ENCODE measurements at places on chromosomes 7 and 10.

DNA sequence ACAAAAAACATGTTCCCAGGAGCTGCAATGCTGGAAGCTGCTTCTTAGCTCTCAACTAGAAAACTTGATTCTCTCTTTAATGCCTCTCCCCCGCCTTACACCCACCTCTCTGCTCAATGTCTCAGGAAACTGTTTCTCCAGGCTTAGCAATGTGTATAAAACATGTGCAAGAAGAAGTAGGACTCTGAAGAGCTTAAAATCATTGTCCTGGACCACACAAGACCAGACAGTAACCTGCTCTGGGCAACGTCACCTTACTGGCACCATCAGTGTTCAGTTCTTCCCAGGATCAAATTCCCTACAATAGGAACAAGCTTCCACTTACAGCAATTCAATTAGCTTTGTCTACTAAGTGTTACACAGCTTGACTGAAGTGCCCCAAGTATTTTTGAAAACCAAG is 104.9 kb downstream of the RAPGEF5 start:
- no peak for DNase-seq

DNA sequence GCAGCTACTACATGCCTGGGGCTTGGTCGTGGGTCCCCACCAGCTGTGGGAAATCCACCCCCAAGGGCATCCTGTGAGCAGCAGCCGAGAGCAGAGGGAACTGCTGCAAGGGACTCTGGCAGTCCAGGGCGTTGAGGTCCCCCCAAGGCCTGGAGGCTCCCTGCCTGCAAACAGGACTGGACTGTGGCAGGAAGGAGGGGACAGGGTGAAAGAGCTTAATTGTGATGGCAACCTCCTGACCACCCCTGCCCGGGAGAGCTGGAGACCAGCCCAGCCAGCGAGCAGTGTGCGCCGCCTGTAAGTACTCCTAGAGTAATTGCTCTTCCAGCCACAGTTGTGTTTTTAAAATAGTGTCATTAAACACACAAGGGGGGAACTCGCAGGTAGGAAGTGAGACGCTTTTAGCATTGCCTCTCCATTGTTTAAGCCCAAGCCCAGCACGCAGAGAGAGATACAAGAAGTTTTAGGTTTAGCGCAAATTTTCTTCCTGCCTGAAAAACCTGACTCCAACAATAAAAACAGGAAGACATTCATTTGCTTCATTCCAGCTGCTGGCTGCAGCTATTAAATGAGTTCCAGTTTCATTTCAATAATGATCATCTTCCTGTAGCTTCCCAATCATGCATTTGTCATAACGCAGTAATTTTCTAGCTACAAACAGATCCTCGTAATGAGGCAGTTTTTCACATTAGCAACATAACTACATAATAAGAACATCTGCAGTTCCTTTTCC is 111.1 kb downstream of the EBF3 start:
- DNase-seq, result no peak

- no peak for DNase-seq
Measured at GRCh38 chr10:130028465-130028819, 64.4 kb upstream of the EBF3 start.

DNA sequence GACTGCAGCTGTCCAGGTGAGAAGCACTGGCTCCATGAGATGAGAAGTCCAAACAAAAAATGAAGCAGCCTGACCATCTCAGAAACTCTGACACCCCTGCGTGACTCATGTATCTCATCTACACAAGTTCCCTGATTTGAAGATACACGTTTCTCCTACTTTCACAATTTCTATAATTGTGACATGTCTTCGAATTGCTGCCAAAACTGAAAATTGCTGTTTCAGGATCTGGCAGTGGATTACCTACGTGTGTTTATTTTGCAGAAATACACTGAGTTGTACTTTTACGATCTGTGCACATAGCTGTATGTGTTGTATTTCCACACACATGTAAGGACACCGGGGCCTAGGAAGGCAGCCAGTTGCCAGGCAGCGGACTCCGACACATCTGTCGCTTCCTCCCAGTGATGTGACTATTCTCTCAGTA is 53.2 kb downstream of the LARP4B start:
- DNase-seq, result peak; percentile 34

GRCh38 chr7:56127241-56127975 is 11.2 kb upstream of the NUPR2 start:
- no peak for DNase-seq

GRCh38 chr7:154937837-154938236 is 65.1 kb downstream of the PAXIP1 start:
- DNase-seq, result no peak

GRCh38 chr7:135430626-135431025 is 79.3 kb downstream of the CNOT4 start:
- no peak for DNase-seq
